ENCODE measurements at places on chromosomes 11 and 22. TPM values are rescaled to one million over a fixed set of nuclear protein-coding genes. Genes with fewer than 3 reads are reported as not detected.

Gene DEUP1
- total RNA-seq: not detected

Gene FOXR1
- total RNA-seq: not detected

Gene OR8G5
- total RNA-seq: not detected

DNA sequence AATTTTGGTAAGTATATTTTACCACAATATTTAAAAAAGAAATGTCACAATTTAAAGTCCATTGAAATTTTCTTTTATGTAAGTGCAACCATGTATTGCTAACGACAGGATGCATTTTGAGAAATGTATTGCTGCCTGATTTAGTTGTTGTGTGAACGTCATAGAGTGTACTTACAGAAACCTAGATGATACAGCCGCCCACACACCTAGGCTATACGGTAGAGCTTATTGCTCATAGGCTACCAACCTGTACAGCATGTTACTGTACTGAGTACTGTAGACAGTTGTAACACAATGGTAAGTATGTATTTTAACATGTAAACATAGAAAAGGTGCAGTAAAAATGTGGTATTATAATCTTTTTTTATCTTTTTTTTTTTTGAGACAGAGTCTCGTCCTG lies 48.1 kb downstream of the CBL start:
- H3K36me3 ChIP-seq: peaks cover 33% of the 10 kb centered on the region
- no peak overlapping the region for H3K4me3 ChIP-seq
- DNase-seq: no peak
- H3K4me1 ChIP-seq: peaks cover 30% of the 10 kb centered on the region
- no peak overlapping the region for H3K27ac ChIP-seq

DNA sequence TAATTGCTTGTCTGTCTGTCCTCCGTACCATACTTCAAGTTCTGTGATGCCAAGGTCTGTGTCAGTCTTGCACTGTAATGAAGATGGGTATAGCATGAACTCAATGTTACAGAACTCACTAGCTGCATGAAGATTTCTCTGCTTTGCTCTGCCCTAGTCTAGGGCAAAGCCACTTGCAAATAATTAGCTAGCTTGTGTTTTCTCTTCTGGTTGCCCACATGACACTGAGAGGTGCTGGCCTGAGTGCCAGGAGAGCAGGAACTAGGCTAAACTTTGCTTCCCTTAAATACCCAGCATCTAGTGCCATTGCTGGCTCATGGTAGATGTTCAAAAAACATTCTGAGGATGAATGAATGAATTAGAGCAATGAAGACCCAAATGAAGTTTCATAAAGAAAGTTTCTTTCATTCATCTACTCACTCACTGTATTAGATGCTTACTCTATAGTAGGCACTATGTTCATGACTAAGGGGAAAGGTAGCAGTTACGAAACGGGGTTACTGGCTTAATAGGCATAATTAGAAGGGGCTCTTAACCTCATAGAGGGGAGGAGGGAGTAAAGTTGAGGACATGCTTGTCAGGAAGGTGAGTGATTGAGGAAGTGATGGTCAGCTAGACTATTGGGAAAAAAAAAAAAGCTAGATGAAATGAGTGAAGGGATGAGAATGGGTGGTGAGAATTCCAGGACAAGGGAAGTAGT lies 4.4 kb upstream of the ENDOD1 start:
- no peak overlapping the region for H3K4me3 ChIP-seq
- DNase-seq: no peak
- no peak overlapping the region for H3K27ac ChIP-seq
- H3K4me1 ChIP-seq: peaks cover 33% of the 10 kb centered on the region

Gene OR8G1
- total RNA-seq: not detected

- peak within 1 kb of the TSS; percentile 81 for H3K4me3 ChIP-seq
- H3K4me1 ChIP-seq: peaks cover 46% of the 10 kb centered on the region
- peaks cover 33% of the 10 kb centered on the region for H3K36me3 ChIP-seq
- no peaks in the 10 kb centered on the region for H3K27me3 ChIP-seq
These were observed at the start of gene PATZ1 for GRCh38 chr22:31346255-31346732. Gene PATZ1, minus strand, starts transcription at chr22:31346346. Its CDS starts 744 bp downstream, at chr22:31345602.

DNA sequence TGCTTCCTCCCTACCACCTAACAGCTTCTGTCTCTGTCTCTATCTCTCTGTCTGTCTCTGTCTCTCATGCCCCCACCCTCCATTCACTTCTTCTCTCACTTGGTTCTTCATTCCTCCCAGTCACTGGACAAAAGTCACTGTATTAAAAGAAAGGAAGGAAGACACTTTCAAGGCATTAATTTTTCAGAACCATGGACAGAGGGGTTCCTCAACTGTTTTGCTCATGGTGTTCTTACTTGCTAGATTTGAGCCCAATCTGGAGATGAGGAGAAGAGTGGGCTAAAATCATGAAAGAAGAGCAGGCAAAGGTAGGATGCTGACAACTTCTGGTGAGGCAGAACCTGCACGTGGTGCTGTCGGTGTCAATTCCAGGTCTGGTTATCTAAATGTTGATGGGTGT lies 116.7 kb upstream of the LARGE1 start:
- no peak overlapping the region for H3K4me3 ChIP-seq
- no peaks in the 10 kb centered on the region for H3K4me1 ChIP-seq
- DNase-seq: no peak
- H3K27me3 ChIP-seq: no peaks in the 10 kb centered on the region
- H3K36me3 ChIP-seq: no peaks in the 10 kb centered on the region

Gene TMEM121B
- total RNA-seq: not detected

- peaks cover 75% of the 10 kb centered on the region for H3K4me1 ChIP-seq
- H3K36me3 ChIP-seq: peaks cover 32% of the 10 kb centered on the region
- H3K27me3 ChIP-seq: no peaks in the 10 kb centered on the region
- DNase-seq: peak; percentile 35
These were observed 66.2 kb downstream of the TNRC6B start for GRCh38 chr22:40243891-40244290.

Gene MIF
- total RNA-seq: 836 TPM

Gene SIAE
- 5.1 TPM for total RNA-seq

Gene EFCAB6
- total RNA-seq: not detected

Gene KRTAP5-11
- not detected for total RNA-seq

DNA sequence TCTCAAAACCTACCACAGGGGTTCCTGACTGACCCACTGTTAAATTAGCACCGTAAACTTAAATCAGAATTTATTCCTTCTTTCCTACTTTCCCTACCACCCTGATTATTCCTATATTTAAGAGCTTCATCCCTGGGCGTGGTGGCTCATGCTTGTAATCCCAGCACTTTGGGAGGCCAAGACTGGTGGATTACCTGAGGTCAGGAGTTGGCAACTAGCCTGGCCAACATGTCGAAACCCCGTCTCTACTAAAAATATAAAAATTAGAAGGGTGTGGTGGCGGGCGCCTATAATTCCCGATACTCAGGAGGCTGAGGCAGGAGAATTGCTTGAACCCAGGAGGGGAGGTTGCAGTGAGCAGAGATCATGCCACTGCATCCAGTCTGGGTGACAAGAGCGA lies 20.3 kb downstream of the ALG9 start:
- H3K4me1 ChIP-seq: no peaks in the 10 kb centered on the region
- H3K4me3 ChIP-seq: no peak overlapping the region
- H3K36me3 ChIP-seq: peaks cover 43% of the 10 kb centered on the region
- H3K27me3 ChIP-seq: no peaks in the 10 kb centered on the region
- DNase-seq: no peak

DNA sequence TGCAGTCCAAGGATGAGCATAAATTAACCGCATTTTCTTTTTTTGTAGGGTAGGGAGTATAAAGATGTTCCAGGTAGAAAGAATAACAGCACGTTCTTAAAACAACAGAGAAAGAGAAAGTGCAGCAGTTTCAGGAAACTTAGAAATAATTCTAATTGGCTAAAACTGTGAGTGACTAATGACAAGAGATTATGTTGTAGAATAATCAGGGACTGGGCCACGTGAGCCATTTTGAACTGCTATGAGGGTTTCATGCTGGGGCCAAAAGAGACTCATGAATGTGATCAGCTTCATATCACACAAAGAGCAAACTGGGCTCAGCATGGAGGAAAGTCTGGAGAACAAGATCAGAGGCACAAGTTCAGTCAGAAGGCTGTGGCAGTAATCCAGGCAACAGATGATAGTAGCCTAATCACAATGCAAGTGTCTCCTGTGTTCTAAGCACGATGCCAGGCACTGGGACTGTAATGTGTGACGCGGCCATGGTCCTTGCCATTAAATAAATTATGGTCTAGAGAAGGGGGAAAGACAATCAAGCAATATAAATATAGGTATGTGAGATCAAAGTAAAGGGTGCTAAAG lies 17.9 kb downstream of the CWF19L2 start:
- no peak for DNase-seq
- H3K36me3 ChIP-seq: peaks cover 39% of the 10 kb centered on the region
- no peaks in the 10 kb centered on the region for H3K4me1 ChIP-seq
- H3K27me3 ChIP-seq: no peaks in the 10 kb centered on the region
- no peak overlapping the region for H3K4me3 ChIP-seq
- no peak overlapping the region for H3K27ac ChIP-seq

DNA sequence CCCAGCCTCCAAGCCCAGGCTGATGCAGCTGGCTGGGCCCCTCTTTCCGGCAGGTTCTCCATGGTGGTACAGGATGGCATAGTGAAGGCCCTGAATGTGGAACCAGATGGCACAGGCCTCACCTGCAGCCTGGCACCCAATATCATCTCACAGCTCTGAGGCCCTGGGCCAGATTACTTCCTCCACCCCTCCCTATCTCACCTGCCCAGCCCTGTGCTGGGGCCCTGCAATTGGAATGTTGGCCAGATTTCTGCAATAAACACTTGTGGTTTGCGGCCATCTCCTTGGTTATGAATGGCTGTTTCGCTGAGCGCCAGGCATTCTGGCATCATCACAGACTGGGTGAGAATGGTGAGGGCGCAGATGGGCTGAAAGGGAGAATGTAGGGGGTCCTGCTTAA lies 3.6 kb downstream of the PRDX5 start:
- no peaks in the 10 kb centered on the region for H3K27me3 ChIP-seq
- no peak for DNase-seq
- H3K27ac ChIP-seq: no peak overlapping the region

Gene ELFN2
- total RNA-seq: 0.38 TPM

Gene CHST1
- not detected for total RNA-seq

Gene CALCA
- total RNA-seq: not detected

GRCh38 chr11:107931206-107931605 lies 3.0 kb downstream of the RAB39A start:
- H3K4me1 ChIP-seq: peaks cover 10% of the 10 kb centered on the region
- no peaks in the 10 kb centered on the region for H3K36me3 ChIP-seq
- no peak overlapping the region for H3K27ac ChIP-seq
- peaks cover 17% of the 10 kb centered on the region for H3K27me3 ChIP-seq
- no peak for DNase-seq

GRCh38 chr22:47101321-47101885 lies 339.0 kb downstream of the TBC1D22A start:
- H3K27ac ChIP-seq: no peak overlapping the region
- no peak overlapping the region for H3K4me3 ChIP-seq
- peaks cover 4% of the 10 kb centered on the region for H3K36me3 ChIP-seq
- no peaks in the 10 kb centered on the region for H3K27me3 ChIP-seq

Gene CARD16
- total RNA-seq: 98.1 TPM

Gene SCGB1D2
- not detected for total RNA-seq

Gene OR2AG2
- total RNA-seq: not detected

Gene ACAT1
- 55.1 TPM for total RNA-seq

Gene SLC1A2
- not detected for total RNA-seq

GRCh38 chr11:93939084-93939760 lies 81.9 kb upstream of the HEPHL1 start:
- no peak for DNase-seq
- no peaks in the 10 kb centered on the region for H3K27me3 ChIP-seq
- H3K27ac ChIP-seq: no peak overlapping the region
- H3K4me1 ChIP-seq: no peaks in the 10 kb centered on the region

Gene CELSR1
- 0.10 TPM for total RNA-seq

GRCh38 chr22:49284056-49284784 lies 543.5 kb downstream of the BRD1 start:
- H3K4me1 ChIP-seq: no peaks in the 10 kb centered on the region
- DNase-seq: no peak
- H3K27ac ChIP-seq: no peak overlapping the region

Gene INS
- not detected for total RNA-seq

GRCh38 chr11:13929395-13929891 lies 33.1 kb upstream of the SPON1 start:
- H3K27me3 ChIP-seq: no peaks in the 10 kb centered on the region
- no peak overlapping the region for H3K27ac ChIP-seq
- peaks cover 36% of the 10 kb centered on the region for H3K4me1 ChIP-seq
- no peak overlapping the region for H3K4me3 ChIP-seq
- H3K36me3 ChIP-seq: peaks cover 15% of the 10 kb centered on the region

Gene APOBEC3B
- total RNA-seq: 51.9 TPM

Gene ZNHIT2
- total RNA-seq: 8.1 TPM

Gene CARD10
- total RNA-seq: 0.08 TPM

GRCh38 chr22:35202376-35202775 lies 54.9 kb upstream of the HMGXB4 start:
- no peak for DNase-seq
- H3K27ac ChIP-seq: no peak overlapping the region
- no peaks in the 10 kb centered on the region for H3K4me1 ChIP-seq
- no peaks in the 10 kb centered on the region for H3K36me3 ChIP-seq

DNA sequence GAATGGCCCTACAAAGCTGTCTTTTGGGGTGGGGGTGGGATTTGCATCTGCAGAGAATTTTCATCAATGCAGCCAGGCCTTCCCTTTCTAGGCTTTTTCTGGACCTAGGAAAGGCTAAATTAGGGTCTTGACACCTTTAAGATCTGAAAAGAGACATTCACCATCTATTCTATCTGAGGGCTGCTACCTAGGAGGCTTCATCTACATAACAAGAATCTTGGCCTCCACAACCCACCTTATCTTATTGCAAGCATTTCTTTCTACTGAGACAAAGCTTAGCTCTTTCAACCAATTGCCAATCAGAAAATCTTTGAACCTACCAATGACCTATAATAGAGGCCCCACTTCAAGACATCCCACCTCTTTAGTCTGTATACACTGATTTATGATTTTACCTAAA lies 20.7 kb upstream of the INCENP start:
- peaks cover 16% of the 10 kb centered on the region for H3K4me1 ChIP-seq
- no peak overlapping the region for H3K4me3 ChIP-seq
- DNase-seq: no peak
- no peak overlapping the region for H3K27ac ChIP-seq
- peaks cover 2% of the 10 kb centered on the region for H3K27me3 ChIP-seq
- no peaks in the 10 kb centered on the region for H3K36me3 ChIP-seq

GRCh38 chr11:133222425-133223330 lies 309.6 kb downstream of the OPCML start:
- no peak overlapping the region for H3K4me3 ChIP-seq
- no peaks in the 10 kb centered on the region for H3K36me3 ChIP-seq
- H3K27ac ChIP-seq: no peak overlapping the region
- no peaks in the 10 kb centered on the region for H3K27me3 ChIP-seq
- no peak for DNase-seq
- H3K4me1 ChIP-seq: no peaks in the 10 kb centered on the region

Gene RFPL2
- 2.8 TPM for total RNA-seq

Gene CLDN5
- not detected for total RNA-seq

DNA sequence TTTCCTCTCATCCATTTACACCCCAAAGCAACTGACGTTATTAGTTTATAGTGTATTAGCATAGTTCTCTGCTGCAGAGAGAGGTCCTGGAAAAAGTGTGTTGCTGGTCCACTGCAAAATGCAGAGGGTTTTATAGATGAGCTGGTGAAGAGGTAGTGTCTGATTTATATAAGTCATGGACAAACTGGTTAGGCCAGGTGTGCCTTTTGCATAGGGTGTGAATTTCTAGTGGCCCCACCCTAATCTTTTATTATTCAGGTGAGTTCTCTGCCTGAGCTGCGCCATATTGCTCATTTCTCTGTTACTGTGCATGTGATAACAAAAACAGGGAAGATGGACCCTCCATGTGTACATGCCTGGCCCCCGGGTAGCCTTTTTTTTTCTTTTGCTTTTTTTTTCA lies 43.1 kb upstream of the TRIM77 start:
- no peak overlapping the region for H3K4me3 ChIP-seq
- H3K4me1 ChIP-seq: no peaks in the 10 kb centered on the region
- H3K36me3 ChIP-seq: no peaks in the 10 kb centered on the region
- no peaks in the 10 kb centered on the region for H3K27me3 ChIP-seq

Gene NXPE1
- total RNA-seq: not detected

Data from activated CD4-positive, alpha-beta memory T cell treated with anti-CD3 and anti-CD28 coated beads, Interleukin-2, amount 10 ng/mL, durations not matched to agents 7 days and 5 days (primary cell).